Body of pancreas (tissue), 4 donors: ENCODE measurements at places on chromosomes 6 and 20. TPM values are rescaled to one million over a fixed set of nuclear protein-coding genes. Genes with fewer than 3 reads are reported as not detected.

- no peak within 1 kb of the TSS for H3K4me3 ChIP-seq
- H3K36me3 ChIP-seq = no peaks in the 10 kb centered on the region
- H3K27me3 ChIP-seq = no peaks in the 10 kb centered on the region
- DNase-seq = peak; percentile 81
Observed at GRCh38 chr20:675453-676314, at the start of gene SCRT2. Gene SCRT2 (minus strand): TSS chr20:675802. CDS start chr20:675601, 201 bp downstream.

- no peak overlapping the region for H3K27ac ChIP-seq
- no peak for DNase-seq
- H3K27me3 ChIP-seq = no peaks in the 10 kb centered on the region
- no peaks in the 10 kb centered on the region for H3K36me3 ChIP-seq
Observed at GRCh38 chr20:36873498-36874189, 2.3 kb upstream of the TLDC2 start.

DNA sequence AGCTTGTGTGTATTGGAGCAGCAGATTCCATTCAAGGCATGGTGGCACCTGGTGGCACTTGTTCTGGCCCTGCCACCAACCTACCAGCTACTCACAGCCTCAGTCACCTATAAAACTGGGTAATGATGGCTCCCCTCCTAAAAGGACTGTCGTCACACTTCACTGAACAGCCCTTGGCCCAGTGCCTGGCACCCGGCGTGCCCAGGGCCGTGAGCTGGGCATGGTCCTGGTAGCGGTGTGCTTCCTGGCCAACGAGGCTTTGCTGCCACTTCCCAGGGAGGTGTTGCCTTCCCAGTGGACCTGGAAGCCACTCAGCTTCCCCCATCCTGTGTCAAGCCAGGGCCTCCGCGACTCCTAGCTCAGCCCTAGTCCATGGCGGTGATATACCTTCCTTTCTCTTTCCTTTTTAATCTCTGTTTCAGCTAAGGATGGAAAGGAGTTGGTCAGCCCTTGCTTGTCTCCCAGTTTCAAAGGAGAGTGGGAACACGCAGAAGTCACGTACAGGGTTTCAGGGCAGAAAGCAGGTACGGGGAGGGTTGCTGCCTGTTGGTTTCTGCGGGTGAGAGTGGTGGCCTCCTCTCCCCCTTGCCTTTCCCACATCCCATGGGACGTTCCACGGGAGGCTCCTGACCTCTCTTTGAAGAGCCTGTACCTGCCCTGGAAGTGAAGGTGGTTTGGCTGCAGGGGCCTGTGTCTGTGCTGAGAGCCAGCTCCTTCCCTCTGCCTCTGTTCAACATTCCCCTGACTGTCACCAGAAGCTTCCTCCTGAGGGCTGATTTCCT, 25.5 kb downstream of the ENTPD6 start:
- peaks cover under 1% of the 10 kb centered on the region for H3K36me3 ChIP-seq
- H3K4me1 ChIP-seq = peaks cover 21% of the 10 kb centered on the region
- H3K27me3 ChIP-seq = no peaks in the 10 kb centered on the region

Gene PNLDC1
- total RNA-seq = 0.52 TPM

Gene ID4
- total RNA-seq = 53.7 TPM
